NCI-H446 (cell line): ENCODE measurements at places on chromosomes 13 and 19.
A peak's percentile ranks its signal among the peaks of the same experiment; 100 is the strongest.

- DNase-seq = no peak
Observed at GRCh38 chr13:59478908-59479307, 684.8 kb downstream of the DIAPH3 start.

DNA sequence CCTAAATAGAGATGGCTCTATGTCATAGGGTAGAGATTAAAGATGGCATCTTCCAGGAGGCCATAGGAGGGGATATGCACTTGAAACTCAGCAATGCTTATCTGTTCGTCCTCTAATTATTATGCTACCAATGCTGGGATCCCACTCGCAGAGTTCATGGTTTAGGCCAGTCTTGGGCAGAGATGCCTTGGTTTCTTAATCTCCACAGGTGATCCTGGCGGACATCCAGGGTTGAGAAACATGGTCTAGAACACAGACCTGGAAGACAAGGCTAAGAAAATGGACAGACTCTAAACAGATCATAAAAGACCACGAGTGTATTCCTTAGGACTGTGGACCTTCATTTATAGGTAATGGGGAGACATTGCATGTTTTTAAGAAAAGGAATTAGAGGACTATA is 70.0 kb upstream of the IRS2 start:
- no peak for DNase-seq

GRCh38 chr13:100214886-100215285 is 126.0 kb downstream of the PCCA start:
- DNase-seq = no peak

GRCh38 chr13:74560325-74560724 is 426.1 kb upstream of the KLF12 start:
- no peak for DNase-seq

GRCh38 chr19:8404391-8405151 is 8.5 kb upstream of the MARCHF2 start:
- DNase-seq = no peak

DNA sequence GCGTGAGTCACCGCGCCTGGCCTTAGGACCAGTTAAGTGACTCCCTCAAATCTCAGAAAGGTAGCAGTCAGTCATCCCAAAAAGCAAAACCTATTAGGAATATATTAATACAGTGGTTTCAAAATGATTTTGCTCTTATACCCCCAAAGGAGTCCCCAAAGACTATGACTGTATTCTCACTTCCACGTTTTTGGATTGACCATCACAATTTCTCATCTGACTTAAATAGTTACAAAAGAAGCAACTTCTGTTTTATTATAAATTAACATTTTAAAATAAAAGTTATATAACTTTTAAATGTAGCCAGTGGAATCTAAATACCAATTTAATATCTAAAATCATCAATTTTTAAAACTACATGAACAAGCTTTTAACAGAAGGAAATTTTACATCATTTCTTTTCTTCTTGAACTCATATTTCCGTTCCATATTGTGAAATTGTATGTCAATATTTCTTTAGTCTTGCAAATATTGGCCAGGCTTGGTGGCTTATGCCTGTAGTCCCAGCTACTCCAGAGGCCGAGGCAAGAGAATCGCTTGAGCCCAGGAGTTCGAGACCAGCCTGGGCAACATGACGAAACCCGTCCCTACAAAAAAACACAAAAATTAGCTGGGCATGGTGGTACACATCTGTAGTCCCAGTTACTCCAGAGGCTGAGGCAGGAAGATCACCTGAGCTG is 1.5 kb upstream of the SPART start:
- DNase-seq = no peak

DNA sequence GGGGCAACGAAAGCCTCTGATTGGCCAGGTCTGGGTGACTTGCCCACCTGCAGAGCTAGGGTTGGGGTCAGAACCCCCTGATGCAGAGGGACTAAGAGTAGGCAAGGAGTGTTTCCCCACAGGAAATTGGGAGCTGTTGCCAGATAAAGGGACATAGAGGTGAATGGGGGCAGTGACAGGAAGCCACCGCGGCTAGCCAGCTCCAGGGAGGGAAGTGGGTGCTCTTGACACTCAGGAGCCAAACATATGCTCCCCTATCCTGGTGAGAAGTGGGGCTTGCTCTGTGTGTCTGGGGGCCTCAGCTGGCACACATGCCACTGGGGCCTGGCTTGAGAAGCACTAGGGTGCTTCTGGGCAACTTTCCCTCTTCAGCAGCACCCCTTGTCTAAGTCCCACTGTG is 26.0 kb downstream of the WDR88 start:
- DNase-seq = no peak

- no peak for DNase-seq
Observed at GRCh38 chr13:78341032-78341431, 262.3 kb downstream of the POU4F1 start.

GRCh38 chr19:4556597-4557127 is 2.8 kb downstream of the SEMA6B start:
- peak; percentile 26 for DNase-seq

DNA sequence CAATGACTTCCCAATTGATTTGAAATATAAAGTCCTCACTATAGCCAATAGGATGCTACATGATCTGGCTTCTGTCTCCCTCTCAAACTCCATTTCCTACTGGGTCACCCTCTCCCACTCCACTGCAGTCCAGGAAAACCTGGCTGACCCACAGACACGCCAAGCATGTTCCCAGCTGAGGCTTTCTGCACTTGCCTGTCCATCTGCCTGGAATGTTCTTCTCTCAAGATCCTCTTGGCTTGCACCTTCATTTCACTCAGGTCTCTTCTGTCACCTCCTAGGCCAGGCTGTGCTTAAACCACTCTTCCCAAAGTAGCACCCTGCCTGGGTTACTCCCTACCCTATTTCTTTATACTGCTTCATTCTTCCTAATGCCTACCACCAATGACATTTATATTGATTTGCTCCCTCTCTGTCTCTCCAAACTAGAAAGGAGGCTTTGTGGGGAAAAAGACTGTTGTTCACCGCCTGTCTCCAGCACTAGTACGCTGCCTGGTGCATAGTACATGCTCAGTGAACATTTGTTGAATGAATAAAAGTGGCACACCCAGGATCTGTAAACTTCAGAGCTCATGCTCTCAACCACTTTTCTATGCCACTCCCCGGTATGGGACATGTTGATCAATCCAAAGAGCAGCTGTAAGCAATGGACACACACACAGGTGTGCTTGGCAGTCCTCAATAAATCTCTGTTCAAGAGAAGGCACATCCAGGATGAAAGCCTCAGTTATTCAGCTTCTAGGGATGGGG is 261.3 kb downstream of the FOXO1 start:
- DNase-seq = no peak

DNA sequence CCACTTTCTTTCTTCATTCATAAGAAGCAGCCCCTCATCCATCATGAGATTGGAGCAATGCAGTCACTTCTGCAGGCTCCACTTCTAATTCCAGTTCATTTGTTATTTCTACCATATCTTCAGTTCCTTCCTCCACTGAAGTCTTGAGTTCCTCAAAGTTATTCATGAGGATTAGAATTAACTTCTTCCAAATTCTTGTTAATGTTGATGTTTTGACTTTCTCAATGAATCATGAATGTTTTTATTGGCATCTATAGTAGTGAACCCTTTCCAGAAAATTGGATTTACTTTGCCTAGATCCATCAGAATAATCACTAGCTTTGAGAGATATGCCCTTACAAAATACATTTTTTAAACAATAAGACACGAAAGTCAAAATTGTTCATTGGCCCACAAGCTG is 2567.7 kb upstream of the PCDH20 start:
- no peak for DNase-seq
